ENCODE measurements at places on chromosomes 6 and 20.

- DNase-seq: no peak
Observed at GRCh38 chr6:154462425-154462824, 48.1 kb downstream of the CNKSR3 start.

DNA sequence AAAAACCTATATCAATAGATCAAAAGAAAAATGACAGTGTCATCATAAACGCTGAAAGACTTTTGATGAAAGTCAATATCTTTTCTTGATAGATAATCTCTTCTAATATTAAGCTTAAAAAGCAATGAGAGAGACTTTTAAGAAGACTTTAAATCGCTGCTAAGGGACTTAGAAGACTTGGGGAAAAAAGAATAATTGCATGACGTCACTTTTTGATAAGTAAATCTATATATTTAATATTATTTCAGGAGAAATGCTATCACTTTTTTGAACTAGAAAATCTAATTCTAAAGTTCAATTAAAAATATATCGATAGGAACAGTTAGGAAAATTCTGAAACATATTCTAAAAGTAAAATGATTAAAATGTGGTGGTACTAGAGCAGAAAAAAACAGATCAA is 78.7 kb upstream of the TSHZ2 start:
- no peak for DNase-seq

- DNase-seq: no peak
Observed at GRCh38 chr20:18904624-18905023, 91.0 kb downstream of the SCP2D1 start.

- DNase-seq: no peak
Observed at GRCh38 chr6:118872726-118873125, 21.2 kb upstream of the ASF1A start.

- no peak for DNase-seq
Observed at GRCh38 chr6:26092443-26092842, 5.2 kb downstream of the HFE start.

GRCh38 chr6:157555455-157556143 is 174.6 kb downstream of the ZDHHC14 start:
- DNase-seq: no peak

DNA sequence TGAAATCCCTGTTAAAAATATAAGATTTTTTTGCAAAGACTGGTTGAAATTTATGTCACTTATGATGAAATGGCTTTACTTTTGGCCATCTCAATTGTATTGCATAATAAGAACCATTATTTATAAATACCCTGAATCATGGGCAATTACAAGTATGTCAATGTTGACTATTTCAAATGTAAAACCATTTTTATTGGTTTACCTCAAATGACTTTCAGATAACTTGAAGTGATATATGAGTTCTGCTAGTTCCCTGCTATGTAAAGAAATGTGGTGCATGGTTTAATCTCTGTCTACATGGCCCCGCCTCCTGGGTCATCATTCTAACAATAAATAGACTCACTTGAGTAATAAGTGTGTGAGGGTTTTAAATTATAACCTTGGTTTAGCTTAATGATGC is 275.6 kb upstream of the PREP start:
- no peak for DNase-seq

- DNase-seq: no peak
Observed at GRCh38 chr6:169568314-169569087, 133.3 kb downstream of the WDR27 start.

GRCh38 chr6:5050009-5050408 is 35.1 kb upstream of the PPP1R3G start:
- DNase-seq: no peak

DNA sequence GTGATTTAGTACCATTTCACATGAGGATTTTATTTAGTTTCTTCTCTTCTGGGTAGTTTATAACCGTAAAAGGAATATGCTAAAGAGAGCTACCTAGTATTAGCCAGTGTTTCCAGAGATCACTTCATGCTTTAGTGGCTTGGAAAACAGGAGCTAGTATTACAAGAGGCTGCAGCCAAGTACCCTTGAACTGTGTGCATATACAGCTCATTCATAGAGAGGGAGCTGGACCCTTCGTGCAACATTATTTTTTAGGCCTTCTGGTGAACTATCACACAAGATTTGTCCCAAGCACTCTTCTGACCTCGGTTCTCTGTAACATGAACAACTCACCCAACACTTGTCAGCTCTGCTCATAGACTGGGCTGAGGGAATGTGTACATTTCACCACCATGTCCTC is 74.9 kb upstream of the RIN2 start:
- DNase-seq: no peak

GRCh38 chr20:33600414-33600813 is 61.7 kb upstream of the C20orf144 start:
- DNase-seq: no peak

GRCh38 chr6:150001295-150002008 is 23.9 kb downstream of the RAET1L start:
- no peak for DNase-seq

DNA sequence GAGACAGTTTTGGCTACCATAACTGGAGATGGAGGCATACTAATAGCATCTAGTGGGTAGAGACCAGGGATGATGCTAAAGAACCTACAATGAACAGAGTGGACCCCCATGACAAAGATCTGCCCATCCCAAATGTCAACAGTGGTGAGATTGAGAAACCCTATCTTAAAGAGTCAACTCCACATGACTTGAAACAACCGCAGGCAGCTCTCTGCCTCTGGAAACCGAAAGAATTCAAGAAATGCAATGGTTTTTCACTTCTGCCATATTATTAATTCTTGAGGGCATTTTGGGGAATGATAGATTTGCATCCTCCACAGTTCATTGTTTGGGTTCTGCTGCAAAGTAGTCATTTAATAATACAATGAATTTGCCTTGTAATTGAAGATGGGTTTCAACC is 463.4 kb downstream of the MAFB start:
- DNase-seq: no peak

DNA sequence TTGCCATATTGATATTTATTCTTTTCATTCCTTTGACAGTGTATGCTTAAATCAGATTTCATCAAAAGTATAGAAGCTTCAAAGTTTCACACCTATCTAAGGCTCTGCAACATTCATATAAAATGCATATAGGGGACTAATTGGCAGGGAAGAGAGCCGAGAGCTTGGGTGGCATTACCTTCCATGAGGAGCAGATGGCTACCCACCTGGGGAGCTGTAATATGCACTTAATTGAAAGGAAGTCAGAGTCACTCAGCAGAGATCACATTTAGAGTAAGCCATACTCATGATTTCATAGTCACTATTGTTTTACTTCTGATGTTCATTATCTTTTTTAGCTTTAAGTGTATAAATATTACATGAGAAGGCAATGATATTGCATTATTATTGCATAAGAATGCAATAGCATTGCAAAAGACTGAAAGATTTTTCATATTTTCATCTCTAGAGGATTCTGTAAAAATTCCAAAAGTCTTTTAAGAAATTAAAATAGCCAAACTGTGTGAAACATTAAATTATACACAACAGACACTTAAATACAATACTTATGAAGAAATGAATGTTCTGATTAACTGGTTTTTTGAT is 1305.2 kb downstream of the EPHA7 start:
- DNase-seq: no peak

- no peak for DNase-seq
Observed at GRCh38 chr20:60211618-60212463, 253.6 kb downstream of the CDH26 start.

GRCh38 chr20:51832276-51832675 is 30.0 kb upstream of the SALL4 start:
- no peak for DNase-seq

- DNase-seq: no peak
Observed at GRCh38 chr6:166483573-166484250, 101.0 kb upstream of the MPC1 start.

GRCh38 chr20:18263723-18264122 is 24.6 kb upstream of the ZNF133 start:
- no peak for DNase-seq

GRCh38 chr20:19996917-19997316 is 20.2 kb upstream of the NAA20 start:
- DNase-seq: no peak

GRCh38 chr20:44360221-44360620 is 4.7 kb downstream of the HNF4A start:
- DNase-seq: no peak

GRCh38 chr20:35404614-35405259 is 7.0 kb downstream of the UQCC1 start:
- DNase-seq: no peak

DNA sequence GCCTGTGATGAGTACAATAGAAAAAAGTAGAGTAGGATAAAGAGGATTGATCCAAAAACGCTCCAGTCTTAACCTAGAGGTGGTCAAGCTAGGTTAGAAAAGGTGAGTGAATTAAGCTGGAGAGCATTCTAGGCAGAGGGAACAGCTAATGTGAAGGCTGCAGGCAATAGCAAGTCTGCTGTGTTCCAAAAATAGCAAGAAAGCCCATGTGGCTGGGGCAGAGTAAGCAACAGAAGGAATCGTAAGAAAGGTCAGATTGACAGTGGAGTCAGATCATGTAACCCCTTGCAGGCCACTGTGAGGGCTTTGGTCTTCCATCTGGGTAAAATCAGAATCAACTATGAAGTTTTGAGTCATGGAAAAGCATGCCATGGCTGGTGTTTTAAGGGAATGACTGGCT is 155.0 kb downstream of the OPN5 start:
- no peak for DNase-seq

- DNase-seq: no peak
Observed at GRCh38 chr6:56445818-56446217, 196.9 kb downstream of the DST start.

- no peak for DNase-seq
Observed at GRCh38 chr6:154907291-154907690, 87.8 kb upstream of the TIAM2 start.

DNA sequence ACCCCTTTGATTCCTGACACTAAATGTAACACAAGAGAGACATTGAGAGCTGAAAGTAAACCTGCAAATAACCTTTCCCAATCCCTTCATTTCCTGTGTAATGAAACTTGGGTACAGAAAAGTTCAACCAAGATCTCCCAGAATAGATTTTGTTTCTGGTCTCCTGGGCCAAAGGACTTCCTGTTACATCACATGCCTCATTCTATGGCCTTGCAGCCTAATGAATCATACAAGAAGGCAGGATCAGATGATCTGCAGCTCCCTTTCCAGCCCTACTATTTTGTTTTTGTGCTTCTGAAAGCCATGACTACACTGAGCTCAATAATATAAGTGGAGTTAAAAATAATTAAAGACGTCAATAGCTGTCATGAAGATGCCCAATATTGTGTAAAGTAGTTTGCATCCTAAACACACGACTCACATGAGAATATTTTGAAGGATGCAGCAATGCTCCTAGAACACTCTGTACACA is 73.4 kb upstream of the NOX3 start:
- peak; percentile 39 for DNase-seq

GRCh38 chr6:108623995-108624394 is 63.3 kb downstream of the FOXO3 start:
- no peak for DNase-seq

GRCh38 chr6:168838037-168838399 is 397.0 kb downstream of the SMOC2 start:
- DNase-seq: no peak

GRCh38 chr20:15887387-15887786 is 685.9 kb downstream of the KIF16B start:
- no peak for DNase-seq

DNA sequence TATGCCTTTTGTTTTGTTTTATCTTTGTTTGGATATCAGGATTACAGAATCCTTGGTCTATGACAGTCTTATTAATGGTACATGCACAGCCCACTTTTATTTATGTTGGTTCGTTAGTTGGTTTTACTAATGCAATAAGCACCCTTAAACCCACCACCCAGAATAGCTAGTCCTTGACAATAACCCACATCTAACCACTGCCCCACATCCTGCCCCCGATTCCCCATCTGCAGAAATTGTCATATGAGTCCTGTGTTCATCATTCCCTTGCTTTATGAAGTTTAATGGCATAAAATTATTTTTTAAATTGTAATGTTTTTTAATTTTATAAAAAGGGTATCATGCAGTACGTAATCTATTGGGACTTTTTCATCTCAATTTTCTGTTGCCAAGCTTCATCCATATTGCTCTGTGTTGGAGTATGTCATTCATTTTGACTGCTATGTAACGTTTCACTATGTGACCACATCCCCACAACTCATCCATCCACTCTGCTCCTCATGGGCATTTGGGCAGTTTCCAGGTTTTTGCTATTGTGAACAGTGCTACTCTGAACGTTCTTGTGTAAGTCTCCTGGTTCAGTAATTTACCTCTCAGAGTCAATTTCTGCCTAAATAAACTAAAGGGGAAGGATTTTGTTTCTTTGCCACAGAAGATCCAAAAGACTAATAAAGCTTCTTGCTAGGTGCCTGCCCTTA is 150.4 kb downstream of the MRPL14 start:
- DNase-seq: no peak

GRCh38 chr6:44064089-44064947 is 62.9 kb downstream of the MRPL14 start:
- DNase-seq: no peak

DNA sequence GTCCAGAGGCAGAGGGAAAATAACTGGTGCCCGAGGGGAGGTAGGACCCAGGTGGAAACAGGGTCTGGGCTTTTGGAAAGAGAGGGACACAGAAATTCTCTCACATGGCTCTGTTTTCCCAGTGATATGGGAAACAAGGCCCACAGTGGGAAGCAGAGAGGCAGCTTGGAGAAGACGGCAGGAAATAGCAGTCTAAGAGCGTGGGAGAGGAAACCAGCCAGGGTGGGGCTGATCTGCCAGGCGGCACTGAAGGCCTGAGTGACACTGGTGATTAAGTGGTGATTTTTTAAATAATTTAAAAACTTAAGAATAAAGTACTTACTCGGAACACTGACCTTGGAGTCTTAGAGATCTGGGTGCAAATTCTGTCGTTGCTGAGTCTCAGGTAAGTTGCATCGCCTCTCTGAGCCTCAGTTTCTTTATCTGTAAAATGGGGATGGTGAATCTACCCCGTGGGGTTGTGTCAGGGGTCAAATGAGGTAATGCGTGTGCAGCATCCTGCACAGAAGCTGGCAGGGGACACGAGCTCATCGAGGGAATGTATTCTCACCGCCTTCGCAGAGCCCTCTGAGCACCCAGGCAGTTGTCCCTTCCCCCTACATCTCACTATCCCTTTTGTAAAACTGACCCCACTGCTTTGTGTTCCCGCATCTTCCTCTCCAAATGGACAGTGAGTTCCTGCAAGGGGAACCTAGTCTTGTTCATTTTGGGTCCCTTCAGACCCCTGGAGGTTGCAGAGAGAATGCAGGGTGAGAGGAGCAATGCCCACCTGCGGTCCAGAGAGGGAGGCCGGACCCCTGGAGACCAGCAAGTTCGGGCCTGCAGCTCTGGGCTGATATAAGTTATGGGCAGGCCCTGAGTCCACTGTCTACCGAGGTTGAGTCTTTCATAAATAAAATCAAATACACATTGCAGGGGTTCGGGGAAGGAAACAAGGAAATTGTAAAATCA is 228.6 kb upstream of the PMEPA1 start:
- DNase-seq: no peak

- DNase-seq: no peak
Observed at GRCh38 chr6:121354764-121355163, 20.5 kb upstream of the TBC1D32 start.

GRCh38 chr6:145247692-145248419 is 487.5 kb downstream of the EPM2A start:
- DNase-seq: peak; percentile 46

GRCh38 chr6:87181903-87182302 is 26.5 kb downstream of the ZNF292 start:
- no peak for DNase-seq

GRCh38 chr6:136022224-136022874 is 170.8 kb downstream of the PDE7B start:
- DNase-seq: no peak

Measured in HL-60 (cell line).